AG10803 (cell line): ENCODE measurements at places on chromosomes 7 and 10.

DNA sequence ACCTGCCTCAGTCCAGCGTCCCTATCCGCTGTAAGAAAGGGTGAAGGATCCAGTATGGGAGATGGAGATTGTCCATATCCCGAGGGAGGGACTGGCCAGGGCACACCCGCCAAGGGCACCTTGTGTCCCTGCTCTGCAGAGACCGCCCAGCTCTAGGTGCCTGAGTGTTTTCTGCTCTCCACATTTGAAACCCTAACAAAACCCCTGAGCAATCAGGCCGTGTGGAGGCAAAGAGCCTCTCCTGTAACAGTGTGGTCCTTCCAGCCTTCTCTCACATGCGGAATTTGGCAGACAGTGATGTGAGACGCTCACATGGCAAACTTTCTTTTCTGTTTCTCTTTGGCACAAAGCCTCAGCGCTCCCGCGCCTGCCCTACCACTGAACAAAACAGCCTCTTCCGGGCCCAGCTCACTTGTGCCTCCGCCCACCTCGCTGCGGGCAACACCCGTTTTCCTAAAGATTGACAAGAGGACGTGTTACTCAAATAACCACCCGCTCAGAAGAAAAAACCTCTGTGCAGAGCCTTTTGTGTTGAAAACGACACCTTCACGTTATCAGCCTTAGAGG lies 514.8 kb downstream of the DNAJB6 start:
- no peak for DNase-seq

- no peak for DNase-seq
These were observed 1.1 kb upstream of the HPSE2 start for GRCh38 chr10:99236627-99237309.

GRCh38 chr7:4430227-4430626 lies 251.9 kb upstream of the FOXK1 start:
- no peak for DNase-seq

DNA sequence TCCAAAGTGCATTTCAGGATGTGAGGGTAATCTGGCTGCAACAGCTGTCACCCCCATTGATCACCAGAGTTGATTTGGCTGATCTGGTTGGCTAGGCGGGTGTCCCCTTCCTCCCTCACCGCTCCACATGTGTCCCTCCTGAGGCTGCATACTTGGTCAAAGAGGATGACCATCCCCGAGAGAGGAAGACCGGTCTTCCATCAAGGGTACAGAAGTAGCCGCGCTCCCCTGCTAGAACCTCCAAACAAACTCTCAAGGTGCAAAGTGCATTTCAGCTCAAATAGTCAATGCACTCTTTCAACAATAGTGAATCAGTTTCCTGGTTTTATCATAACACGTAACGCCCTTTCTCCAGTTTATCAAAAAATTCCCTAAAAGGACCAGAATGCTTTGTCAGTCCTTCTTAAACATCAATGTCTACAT lies 44.6 kb downstream of the CARD11 start:
- no peak for DNase-seq

DNA sequence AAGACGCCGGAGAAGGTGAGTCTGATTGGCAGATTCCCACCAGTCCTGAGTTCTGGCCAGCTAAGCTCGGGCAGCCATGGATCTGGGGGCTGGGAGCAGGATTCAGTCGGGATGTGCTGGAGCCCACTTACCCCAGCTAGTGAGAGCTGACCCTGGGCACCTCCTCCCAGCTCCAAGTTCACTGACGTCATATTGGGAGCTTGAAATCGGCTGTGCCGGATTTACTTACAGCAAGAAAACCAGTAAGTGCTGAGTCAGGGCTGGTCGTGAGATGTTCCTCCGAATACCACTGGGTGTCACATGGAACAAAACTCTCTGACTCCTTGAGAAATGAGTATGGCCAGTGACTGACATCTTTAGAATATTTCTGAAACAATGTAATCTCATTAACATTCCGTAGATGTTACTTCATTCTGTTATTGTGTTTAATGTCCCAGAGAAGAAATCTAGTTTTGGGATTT lies 621.2 kb downstream of the SDK1 start:
- DNase-seq: peak; percentile 62
